ENCODE measurements at places on chromosomes 4 and X.
A peak's percentile ranks its signal among the peaks of the same experiment; 100 is the strongest.

GRCh38 chr4:159410076-159410777 lies 307.3 kb downstream of the RAPGEF2 start:
- DNase-seq: no peak
- H3K27ac ChIP-seq: no peak overlapping the region
- H3K4me1 ChIP-seq: no peaks in the 10 kb centered on the region
- H3K27me3 ChIP-seq: peaks cover 6% of the 10 kb centered on the region
- no peaks in the 10 kb centered on the region for H3K36me3 ChIP-seq

DNA sequence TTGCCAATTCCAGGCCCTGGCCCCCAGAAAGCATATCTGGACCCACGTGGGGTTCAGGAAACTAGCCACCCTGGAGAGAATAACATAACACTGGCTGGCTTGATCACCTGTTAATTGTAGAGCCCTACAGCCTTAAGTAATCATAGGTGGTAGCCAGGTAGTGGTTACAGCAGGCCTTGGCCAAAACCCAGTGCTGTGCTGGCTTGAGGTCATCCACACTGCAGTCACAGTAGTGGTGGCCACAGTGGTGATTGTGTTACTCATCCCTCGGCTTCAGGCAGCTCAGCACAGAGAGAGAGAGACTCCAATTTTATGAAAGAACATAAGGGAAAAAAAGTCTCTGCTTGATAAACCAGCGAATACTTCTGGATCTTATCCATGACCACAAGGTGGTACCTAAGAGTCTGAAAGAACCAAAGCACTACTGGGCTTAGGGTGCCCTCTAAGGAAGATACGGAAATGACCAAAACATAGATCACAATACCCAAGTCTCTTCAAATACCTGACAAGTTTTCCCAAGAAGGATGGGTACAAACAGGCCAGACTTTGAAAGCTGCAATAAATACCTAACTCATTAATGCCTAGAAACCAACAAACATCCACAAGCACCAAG lies 46.6 kb upstream of the CDX4 start:
- H3K4me1 ChIP-seq: no peaks in the 10 kb centered on the region
- no peak for DNase-seq
- peaks cover 70% of the 10 kb centered on the region for H3K27me3 ChIP-seq
- no peaks in the 10 kb centered on the region for H3K36me3 ChIP-seq
- no peak overlapping the region for H3K4me3 ChIP-seq
- no peak overlapping the region for H3K27ac ChIP-seq

GRCh38 chrX:19624739-19625138 lies 109.4 kb upstream of the MAP3K15 start:
- no peak overlapping the region for H3K4me3 ChIP-seq
- H3K27me3 ChIP-seq: peaks cover 6% of the 10 kb centered on the region
- peak overlapping the region; percentile 91 for H3K27ac ChIP-seq
- peaks cover 66% of the 10 kb centered on the region for H3K4me1 ChIP-seq
- no peak for DNase-seq

GRCh38 chr4:83112678-83113428 lies 1.7 kb downstream of the PLAC8 start:
- DNase-seq: peak; percentile 69
- H3K36me3 ChIP-seq: peaks cover 6% of the 10 kb centered on the region
- peak overlapping the region; percentile 92 for H3K27ac ChIP-seq
- H3K27me3 ChIP-seq: no peaks in the 10 kb centered on the region
- H3K4me1 ChIP-seq: peaks cover 56% of the 10 kb centered on the region
- peak overlapping the region; percentile 79 for H3K4me3 ChIP-seq

DNA sequence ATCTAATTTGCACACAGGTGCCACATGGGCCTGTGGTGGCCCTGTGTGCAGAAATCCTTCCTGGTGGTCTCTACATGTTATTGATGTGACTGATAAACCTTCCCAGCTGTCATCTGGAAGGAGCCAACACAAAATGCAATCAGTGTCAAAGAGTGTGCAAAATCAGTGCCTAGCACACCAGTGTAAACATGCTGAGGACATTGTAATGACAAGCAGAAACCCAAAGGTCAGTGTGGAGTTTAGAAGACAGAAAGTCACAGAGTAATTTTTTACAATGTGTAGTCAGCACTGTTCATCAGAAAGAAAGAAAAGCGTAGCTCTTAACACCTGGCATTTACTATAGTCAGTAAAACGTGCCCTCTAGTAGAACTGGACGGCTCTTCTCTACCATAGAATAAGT lies 50.3 kb downstream of the PHKA2 start:
- no peak for DNase-seq
- H3K36me3 ChIP-seq: peaks cover 57% of the 10 kb centered on the region
- H3K27ac ChIP-seq: no peak overlapping the region
- no peaks in the 10 kb centered on the region for H3K4me1 ChIP-seq
- no peak overlapping the region for H3K4me3 ChIP-seq

- peaks cover 3% of the 10 kb centered on the region for H3K4me1 ChIP-seq
- no peak overlapping the region for H3K27ac ChIP-seq
- H3K36me3 ChIP-seq: no peaks in the 10 kb centered on the region
- H3K27me3 ChIP-seq: peaks cover 2% of the 10 kb centered on the region
Observed at GRCh38 chr4:69888336-69888735, 28.4 kb upstream of the SULT1E1 start.

DNA sequence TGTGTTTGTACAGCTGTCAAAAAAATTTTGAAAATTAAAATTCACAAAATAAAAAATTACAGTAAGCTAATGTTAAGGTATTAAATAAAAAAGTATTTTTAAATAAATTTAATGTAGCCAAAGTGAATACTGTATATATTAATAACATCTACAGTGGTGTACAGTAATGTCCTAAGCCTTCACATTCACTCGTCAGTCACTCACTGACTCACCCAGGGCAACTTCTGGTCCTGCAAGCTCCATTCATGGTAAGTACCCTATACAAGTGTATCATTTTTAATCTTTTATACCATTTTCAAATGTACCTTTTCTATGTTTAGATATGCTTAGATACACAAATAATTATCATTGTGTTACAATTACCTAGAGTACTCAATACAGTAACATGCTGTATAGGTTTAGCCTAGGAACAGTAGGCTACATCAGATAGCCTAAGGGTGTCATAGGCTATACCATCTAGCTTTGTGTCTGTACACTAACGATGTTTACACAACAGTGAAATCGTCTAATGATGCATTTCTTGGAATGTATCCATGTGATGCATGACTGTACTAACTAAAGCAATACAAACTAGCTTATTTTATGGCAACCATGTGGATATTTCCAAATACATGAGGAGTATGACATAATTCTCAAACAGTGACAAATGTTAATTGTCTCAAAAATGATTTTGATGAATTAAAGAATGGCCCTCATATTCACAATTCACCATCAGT lies 13.7 kb downstream of the DDX60 start:
- no peak overlapping the region for H3K4me3 ChIP-seq
- DNase-seq: no peak
- H3K27ac ChIP-seq: no peak overlapping the region
- H3K27me3 ChIP-seq: no peaks in the 10 kb centered on the region
- peaks cover 60% of the 10 kb centered on the region for H3K36me3 ChIP-seq

GRCh38 chr4:41360214-41360920 lies 103.6 kb downstream of the UCHL1 start:
- DNase-seq: no peak
- no peak overlapping the region for H3K27ac ChIP-seq
- H3K4me1 ChIP-seq: no peaks in the 10 kb centered on the region
- no peak overlapping the region for H3K4me3 ChIP-seq

GRCh38 chrX:404656-405055 lies 17.9 kb upstream of the PPP2R3B start:
- H3K27ac ChIP-seq: no peak overlapping the region
- H3K27me3 ChIP-seq: no peaks in the 10 kb centered on the region
- DNase-seq: no peak
- H3K36me3 ChIP-seq: peaks cover 6% of the 10 kb centered on the region
- no peaks in the 10 kb centered on the region for H3K4me1 ChIP-seq

GRCh38 chr4:139873111-139873860 lies 207.7 kb downstream of the MGST2 start:
- H3K4me3 ChIP-seq: no peak overlapping the region
- no peak overlapping the region for H3K27ac ChIP-seq
- H3K27me3 ChIP-seq: no peaks in the 10 kb centered on the region
- no peak for DNase-seq

DNA sequence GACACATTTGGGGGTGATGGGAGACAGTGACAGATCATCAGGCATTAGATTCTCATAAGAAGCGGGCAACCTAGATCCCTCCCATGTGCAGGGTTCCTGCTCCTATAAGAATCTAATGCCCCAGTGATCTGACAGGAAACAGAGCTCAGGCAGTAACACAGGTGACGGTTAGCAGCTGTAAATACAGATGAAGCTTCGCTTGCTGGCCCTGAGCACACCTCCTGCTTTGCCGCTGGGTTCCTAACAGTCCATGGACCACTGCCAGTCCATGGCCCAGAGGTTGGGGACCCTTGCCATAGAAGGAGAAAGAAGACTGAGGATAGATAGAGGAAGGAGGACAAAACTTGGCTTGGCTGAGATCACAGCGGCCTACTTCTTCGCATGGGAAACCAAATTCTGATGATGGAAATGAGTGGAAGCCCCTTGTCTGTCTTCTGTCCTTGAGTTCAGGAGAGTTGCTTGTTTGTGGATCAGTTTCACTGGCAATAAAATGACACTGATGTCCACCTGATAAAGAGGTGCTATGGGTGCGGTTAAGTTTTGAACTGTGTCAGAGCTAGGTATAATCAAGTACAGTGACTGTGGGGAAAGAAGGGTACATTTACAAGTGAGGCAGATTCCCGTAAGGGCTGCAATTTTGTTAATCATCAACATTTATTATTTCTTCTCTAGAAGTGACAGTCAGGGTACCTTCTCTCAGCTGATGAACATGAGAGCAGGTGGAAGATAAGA lies 1.7 kb upstream of the TIFA start:
- peak overlapping the region; percentile 94 for H3K27ac ChIP-seq
- H3K36me3 ChIP-seq: peaks cover 32% of the 10 kb centered on the region
- DNase-seq: no peak
- H3K4me3 ChIP-seq: peak overlapping the region; percentile 93

DNA sequence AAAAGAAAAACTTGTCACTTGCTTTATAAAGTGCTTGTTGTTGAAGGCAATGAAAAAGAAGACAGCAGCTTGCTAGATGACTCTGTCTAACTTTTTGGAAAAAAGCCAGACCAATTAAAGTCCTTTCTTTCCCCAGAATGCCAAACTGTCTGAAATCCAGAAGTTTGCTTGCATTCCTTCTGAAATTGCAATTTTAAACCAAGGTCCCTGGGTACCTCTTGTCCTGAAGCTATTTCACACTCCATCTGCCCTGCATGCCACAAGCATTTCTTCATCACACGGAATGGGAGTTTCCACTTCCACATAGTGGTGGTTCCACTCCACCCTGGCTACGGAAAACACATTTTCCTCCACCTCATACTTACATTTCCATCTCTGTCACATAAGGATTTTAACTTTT lies 101.0 kb downstream of the PAPSS1 start:
- H3K4me3 ChIP-seq: no peak overlapping the region
- DNase-seq: no peak
- no peak overlapping the region for H3K27ac ChIP-seq

All from activated T-cell treated with anti-CD3 and anti-CD28 coated beads, Interleukin-2, amount 50 U/mL, for 24 hours (primary cell).